ENCODE measurements at places on chromosomes 3 and 15.

GRCh38 chr15:67884009-67884408 lies 44.2 kb upstream of the RNU6-1 start:
- no peak for DNase-seq

DNA sequence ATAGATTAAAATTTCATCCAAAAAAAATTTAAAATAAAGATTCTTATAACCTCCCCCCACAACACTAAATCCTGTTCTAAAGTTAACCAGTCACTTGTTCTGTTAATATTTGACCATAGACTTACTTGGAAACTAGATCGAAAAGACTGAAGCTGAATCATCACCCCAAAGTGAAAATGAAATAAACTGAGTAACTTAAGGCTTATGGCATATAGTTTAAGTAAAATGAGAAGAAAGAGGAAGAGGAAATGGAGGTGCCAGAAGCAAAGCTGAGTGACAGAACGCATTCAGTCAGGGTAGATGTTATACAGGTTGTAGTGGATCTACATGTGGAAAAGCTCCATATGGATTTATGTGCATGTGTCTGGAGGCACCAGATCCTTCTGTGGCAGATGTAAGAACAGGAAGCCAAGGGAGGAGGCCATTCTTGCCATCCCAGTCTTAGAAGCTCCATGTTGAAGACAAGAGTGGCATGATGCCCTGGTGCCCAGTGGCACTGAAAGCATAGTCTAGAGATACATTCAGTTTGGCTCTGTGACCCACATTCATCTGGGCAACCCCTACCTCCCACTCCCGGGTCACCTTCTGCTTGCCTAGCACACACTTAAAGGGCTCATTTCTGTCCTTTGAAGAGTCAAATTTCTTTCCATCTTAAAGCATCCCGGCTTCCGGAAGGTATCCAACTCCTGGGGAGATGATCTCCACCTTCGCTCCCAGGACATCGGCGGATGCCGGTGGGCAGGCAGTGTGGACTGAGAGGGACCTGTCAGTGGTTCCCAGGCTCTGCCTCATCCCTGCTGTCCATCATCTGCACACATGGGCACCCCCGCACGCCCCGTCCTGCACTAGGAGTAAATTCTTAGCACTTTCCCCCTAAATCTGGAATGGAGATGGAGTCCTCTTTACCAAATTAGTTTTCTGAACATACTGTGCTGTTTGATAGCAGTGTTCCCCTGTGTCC lies 90.8 kb downstream of the NEO1 start:
- no peak for DNase-seq

DNA sequence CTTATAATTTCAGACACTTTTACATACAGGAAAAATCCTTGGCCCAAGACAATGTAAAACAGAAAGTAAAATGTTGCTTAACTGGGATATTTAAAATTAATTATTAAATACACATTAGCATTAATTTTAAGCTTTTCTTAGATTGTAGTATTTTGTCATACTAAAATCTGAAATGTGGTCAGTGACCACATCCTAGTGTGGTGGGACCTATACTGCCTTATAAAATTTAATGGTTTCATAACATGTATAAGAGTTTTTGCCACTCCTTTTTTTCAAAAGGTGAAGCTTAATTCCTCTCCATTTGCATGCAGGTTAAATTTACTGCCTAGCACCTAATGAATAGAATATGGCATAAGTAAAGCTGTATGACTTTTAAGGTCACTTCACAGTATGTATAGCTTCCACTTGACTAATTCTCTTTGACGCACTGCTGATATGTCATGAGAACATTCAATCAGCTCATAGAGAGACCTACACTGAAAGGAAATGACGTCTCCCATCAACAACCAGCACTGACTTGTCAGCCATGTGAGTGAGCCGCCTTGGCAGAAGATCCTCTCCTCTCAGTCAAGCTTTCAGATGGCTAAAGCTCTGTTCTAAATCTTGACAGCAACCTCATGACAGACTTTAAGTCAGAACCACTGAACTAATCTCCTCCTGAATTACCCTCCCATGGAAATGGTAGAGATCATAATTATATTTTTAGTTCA lies 847.8 kb downstream of the SI start:
- no peak for DNase-seq

GRCh38 chr3:142853270-142854168 lies 35.4 kb downstream of the PCOLCE2 start:
- no peak for DNase-seq

- no peak for DNase-seq
Measured at GRCh38 chr3:179921500-179921899, 115.2 kb downstream of the PEX5L start.

DNA sequence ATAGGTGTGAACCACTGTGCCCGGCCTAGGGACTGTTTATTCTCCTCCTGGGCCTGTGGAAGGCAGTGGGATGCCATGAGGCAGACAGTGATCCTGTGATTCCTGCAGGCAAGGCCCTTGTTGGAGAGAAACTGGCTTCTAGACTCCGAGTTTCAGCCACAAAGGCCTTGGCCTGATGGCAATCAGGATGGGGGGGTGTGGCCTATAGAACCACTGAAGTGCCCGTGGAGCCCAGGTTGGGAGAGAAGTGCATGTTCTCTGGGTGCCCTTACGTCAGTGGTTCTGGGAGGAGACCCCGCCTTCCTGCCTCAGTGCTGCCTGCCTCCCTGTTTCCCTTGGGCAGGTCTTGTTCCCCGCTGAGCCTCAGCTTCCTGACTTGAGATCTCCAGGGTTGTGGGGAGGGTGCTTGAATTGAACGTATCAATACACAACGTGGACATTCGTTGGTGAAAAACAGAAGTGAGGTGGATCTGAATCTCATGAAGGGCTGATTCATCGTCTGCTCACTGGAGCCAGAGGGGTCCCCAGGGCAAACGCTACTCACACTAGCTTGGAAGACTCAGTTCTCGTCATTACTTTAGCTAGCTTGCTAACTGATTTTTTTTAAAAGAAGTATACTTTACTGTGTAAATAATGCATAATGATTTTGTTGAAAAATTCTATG lies 31.8 kb downstream of the IRAK2 start:
- no peak for DNase-seq

DNA sequence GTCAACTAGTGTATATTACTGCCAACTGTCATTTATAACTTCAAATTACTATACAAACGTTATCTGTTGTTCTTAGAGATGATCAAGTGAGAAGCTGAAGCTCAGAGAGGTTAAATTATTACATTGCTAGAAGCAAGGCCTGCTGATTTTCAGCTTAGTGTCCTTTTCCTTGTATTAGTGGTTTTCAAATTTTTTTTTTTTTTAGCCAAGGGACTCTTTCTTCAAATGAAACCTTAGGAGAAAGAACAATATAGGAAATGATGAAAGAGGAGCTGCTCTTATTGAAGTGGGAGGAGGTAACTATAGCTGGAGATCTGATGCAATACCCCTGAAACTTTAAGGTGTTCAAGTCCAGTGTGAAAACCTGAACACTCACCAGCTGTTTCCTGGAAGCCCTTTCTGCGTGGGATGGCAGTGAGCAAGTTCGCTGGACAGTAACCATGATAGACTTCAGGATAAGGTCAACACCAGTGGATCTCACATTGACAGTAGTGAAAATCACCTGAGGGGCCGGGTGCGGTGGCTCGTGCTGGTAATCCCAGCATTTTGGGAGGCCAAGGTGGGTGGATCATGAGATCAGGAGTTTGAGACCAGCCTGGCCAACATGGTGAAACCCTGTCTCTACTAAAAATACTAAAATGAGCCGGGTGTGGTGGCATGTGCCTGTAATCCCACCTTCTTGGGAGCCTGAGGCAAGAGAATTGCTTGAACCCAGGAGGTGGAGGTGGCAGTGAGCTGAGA lies 376.2 kb downstream of the EDEM1 start:
- no peak for DNase-seq

DNA sequence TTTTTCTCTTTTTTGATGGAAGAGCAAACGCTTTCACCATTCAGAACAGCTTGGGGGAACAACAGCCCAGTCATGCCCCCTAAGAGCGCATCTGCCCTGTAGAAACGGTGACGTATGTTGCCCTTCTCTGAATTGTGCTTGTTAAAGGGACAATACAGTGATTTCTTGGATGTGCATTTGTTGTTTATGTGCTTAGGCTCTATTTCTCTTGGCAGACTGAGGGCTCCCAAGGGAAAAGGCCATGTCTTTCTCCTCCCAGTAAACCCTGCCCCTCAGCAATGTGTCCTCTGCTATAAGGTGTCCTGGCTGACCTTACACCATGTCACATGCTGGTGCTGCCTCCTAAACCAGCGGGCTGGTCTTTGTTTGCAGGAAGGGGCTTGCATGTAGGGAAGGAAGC lies 346.1 kb downstream of the EPHB1 start:
- no peak for DNase-seq

- DNase-seq, result no peak
Measured at GRCh38 chr3:179107617-179108016, 36.0 kb upstream of the ZMAT3 start.

DNA sequence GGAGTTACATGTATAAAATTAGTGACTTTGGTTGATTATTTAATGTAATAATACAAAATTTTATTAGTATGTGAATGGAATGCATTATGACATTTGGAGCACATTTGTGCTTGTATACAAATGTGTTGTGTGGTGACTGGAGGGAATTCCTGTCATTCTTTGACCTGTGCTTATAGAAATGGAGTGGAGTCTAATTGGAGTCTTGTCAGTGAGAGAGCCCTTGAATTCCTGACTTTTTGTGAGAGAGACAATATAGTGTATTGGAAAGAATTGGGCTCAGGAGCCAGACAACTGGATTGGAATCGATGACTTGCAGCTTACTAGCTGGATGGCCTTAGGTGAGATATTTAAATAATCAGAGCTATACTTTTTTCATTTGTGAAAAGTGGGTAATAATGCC lies 9.4 kb downstream of the TCF12 start:
- no peak for DNase-seq

GRCh38 chr3:88369337-88369736 lies 219.6 kb downstream of the C3orf38 start:
- no peak for DNase-seq

DNA sequence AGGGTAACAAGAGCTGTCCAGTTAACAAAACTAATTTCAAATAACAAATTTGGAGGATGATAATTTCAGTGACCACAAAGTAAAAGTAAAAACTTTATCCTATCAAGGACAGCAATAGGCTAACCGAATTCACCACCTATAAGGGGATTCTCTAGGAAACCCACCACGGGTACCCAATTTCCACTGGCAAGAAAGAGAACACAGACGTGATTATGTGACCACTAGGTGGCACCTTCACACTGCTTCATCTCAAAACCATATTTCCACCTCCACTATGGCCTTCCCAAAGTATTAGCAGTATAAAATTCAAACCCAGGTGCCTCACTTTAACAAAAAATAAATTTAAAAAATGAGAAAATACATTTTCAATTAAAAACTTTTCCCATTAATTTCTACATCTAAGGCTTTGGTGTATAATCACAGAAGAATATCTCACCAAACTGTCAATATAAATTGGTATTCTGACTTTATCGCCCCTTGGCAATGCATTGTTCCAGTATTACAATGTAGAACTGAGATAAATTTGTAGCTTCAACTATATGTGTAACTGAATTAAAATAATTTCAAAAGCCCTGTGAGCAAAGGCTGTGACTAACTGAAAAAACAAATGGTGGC lies 96.5 kb downstream of the FSIP1 start:
- DNase-seq, result peak; percentile 14

- no peak for DNase-seq
Measured at GRCh38 chr3:25500706-25501210, 72.7 kb downstream of the RARB start.

GRCh38 chr3:179309225-179310078 lies 13.4 kb upstream of the ZNF639 start:
- DNase-seq, result no peak

DNA sequence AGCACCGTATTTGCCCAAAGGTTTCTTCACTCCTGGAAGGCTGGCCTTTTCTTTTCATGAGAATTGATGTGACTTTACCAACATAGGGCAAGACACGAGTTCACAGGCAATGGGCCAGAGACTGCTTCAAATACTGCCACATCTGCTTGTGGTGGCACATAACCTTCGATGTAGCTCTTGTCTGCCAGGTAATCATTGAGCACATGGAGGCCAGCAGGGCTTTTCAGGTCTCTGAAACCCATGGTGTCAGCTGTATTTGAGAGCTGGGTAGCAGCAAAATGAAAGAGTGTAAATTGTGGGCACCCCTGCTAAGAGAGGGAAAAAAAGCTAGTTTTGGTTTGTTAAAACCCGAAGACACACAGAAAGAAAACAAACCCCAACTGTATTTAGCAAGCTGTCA lies 200.7 kb downstream of the NAALADL2 start:
- no peak for DNase-seq

- DNase-seq, result no peak
Measured at GRCh38 chr15:45641999-45642932, 7.4 kb downstream of the SQOR start.

GRCh38 chr3:193560091-193560490 lies 5.4 kb upstream of the ATP13A4 start:
- DNase-seq, result no peak

GRCh38 chr3:13749063-13749764 lies 130.7 kb downstream of the WNT7A start:
- DNase-seq, result no peak

- no peak for DNase-seq
Measured at GRCh38 chr3:76930712-76931111, 109.2 kb upstream of the ROBO2 start.

- DNase-seq, result no peak
Measured at GRCh38 chr15:99006146-99006545, 1.4 kb downstream of the PGPEP1L start.

DNA sequence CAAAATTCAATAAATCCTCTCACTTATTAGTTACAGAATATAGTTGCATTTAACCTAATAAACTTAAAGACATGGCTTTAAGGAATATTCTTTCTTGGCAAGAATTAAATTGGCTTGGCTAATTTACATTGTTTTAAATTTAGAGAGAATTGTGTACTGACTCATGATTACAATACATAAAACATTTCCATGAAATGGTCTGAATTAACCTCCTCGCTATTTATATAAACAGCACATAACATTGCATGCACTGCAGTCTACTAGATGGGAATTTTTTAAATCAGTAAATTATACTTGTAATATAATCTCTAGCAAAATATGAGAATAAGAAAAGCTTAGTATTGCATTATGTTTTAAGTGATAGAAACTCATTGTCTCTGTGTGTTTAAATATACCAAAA lies 268.9 kb downstream of the SHOX2 start:
- DNase-seq, result no peak

DNA sequence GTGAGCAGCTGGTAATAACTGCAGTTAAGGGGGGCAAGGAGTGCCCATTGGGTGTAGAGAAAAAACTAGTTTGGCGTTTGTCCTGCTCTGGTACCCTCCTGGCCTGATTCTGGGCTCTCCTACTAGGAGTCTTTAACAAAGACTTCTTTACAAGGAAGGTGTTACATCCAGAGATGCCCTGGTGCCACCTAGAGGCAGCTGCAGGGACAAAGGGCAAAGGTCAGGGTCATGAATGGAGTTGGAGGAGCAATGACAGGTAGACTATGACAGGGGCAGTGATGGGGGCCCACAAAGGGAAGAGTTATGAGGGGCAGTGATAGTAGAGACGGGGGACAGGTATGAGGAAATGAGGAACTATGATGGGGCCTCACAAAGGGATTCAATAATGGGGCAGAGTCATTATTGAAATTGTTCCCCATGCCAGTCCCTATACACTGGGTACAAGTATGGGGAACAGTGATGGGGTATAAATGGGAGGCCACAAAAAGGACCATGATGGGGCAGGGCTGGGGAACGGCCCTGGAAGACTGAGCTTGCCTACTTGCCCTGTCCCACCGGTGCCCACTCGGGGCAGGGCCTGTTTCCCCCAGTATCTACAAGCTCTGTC lies 7.9 kb downstream of the CCDC71 start:
- no peak for DNase-seq

All from NCI-H1092 (cell line).